ENCODE measurements at places on chromosomes 5 and 9. TPM values are rescaled to one million over a fixed set of nuclear protein-coding genes. Genes with fewer than 3 reads are reported as not detected.

NOL8 gene
- 9.7 TPM for total RNA-seq

TSSK1B gene
- total RNA-seq, result not detected

TAF1L gene
- not detected for total RNA-seq

COL15A1 gene
- total RNA-seq, result 0.23 TPM

PTAR1 gene
- total RNA-seq, result 23.1 TPM

NDOR1 gene
- total RNA-seq, result 10.1 TPM

WNT8A gene
- not detected for total RNA-seq

PCDHAC2 gene
- total RNA-seq, result 0.86 TPM

FAM151B gene
- total RNA-seq, result 1.2 TPM

DNA sequence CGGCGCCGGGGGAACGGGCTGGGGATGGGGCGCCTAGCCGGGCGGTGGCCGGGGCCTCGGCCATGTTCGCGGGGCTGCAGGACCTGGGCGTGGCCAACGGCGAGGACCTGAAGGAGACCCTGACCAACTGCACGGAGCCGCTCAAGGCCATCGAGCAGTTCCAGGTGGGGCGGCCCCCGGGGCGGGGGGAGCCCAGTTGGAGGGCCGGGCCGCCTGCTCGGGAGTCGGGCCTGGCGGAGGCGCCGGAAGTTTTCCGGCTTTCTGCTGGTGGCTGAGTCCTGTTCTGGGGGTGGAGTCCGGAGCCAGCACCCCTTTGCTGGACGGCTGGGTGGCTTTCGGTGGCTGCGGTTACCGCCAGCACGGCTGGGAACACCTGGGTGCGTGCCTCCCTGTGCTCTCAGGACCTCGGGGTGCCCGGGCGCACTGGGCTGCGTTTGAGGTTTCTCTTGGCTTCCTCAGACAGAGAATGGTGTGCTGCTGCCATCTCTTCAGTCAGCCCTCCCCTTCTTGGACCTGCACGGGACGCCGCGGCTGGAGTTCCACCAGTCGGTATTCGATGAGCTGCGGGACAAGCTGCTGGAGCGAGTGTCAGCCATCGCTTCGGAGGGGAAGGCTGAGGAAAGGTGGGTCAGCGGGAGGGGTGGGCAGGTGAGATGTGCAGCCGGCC is 454 bp downstream of the NELFB start:
- no peak for DNase-seq

DNA sequence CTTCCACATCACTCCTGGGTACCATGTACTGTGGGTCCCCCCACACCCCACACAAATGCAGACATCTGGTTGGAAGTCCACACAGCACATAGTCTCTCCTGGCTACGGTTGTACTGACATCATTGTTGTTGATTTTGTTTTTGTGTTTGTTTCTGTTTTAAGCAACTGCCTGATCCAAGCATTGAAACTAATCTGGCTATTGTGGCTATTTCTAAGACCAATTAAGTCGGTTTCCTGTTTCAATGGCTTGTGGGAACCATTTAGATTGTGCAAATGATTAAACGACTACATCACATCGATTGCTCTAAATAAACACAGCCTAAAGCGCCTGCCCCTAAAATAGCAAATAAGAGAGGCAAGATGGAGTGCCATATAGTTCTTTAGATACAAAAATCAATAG is 226.8 kb upstream of the IRX4 start:
- DNase-seq, result no peak

GRCh38 chr9:27124151-27124550 is 15.1 kb downstream of the TEK start:
- no peak for DNase-seq

DNA sequence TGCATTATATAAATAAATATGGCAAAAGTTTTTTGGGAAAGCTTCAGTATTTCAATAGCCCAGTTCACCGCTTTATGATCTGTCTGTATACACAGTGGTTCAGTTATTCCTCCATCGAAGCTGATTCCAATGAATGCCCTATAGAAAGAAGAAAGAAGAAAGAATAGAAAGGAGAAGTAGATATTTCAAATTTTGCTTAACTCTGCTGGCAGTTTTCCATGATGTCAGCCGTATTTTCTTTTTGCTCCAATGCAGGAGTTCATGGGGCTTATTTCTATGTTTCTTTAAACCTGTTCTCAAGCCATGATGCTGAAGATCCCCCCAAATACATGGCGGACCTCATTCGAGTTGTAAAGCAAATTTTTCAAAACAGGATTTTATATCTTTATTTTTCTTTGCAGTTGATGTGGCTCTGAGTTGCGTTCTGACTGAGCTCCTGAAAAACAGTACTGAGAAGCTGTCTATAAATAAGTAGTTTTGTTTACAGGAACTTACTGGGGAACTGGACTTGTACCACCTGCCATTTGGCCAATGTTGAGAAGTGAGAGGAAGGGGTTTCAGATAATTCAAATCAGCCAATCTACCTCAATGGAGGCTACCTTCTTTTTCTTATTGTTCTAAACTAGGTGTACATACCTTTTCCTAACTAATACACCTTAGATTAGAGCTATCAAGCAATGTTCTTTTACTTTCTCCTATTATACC is 418.5 kb upstream of the MEF2C start:
- no peak for DNase-seq

DNA sequence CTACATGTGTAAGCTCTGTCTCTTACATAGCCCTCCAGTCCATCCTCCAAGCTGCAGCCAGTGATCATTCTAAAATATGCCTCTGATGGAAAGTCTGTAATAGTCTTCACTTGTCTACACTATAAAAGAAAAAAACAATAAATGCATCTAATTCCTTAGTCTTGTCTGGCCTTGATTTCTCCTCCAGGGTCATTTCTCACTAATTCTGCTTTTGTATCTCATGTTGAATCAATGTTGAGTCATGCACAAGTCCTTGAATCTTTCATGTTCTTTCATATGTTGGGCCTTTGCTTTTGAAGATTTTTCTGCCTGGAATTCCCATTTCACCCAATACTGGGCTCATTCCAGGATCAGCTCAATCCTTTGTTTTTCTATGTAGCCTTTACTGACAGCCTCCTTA is 121.1 kb upstream of the TRIM32 start:
- DNase-seq, result no peak

GRCh38 chr9:125885405-125886034 is 138.3 kb downstream of the PBX3 start:
- DNase-seq, result no peak

DNA sequence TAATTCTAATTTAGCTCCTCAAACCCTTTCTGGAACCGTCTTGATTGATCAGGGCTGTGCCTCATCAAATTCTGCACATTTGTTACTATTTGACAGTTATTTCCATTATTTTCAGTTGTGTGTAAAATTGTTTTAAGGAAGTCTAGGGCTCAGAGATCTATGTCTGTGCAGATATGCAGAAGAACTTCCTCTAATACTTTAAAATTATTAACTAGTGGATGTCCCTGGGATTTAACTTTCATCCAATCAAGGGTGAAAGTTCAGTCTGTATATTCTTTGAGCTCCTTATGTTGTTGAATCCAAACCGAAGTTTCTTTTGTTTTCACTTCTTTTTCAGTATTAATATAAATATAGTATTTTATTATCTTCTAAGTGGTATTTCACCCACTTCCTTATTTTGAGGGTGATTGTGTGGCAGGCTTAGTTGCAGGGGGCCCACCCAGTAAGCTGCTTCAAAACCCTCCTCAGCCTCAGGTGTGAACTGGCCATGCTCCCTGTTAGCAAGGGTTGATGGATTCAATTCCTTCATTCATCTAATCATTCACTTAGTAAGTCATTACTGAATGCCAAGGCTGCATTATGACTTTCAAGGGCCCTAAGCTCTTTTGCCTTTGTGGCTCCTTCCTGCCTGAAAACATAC is 2.1 kb upstream of the CAMLG start:
- no peak for DNase-seq

DNA sequence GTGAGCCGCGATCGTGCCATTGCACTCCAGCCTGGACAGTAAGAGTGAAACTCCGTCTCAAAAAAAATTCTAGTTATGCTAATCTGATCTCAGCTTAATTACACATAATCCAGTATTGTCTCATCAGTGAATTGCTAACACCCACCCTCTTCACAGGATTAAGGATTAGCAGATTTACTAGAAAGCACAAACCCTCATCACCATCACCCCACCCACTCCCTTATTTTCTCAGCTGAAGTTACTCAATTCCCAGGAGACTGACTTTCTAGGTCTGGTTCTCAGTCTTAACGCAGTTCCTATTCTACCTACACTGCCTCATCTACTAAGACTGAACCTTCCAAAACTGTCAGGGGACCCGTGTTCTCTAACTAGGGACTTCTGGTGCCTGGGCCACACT is 9.0 kb downstream of the TOR1B start:
- DNase-seq, result no peak

DNA sequence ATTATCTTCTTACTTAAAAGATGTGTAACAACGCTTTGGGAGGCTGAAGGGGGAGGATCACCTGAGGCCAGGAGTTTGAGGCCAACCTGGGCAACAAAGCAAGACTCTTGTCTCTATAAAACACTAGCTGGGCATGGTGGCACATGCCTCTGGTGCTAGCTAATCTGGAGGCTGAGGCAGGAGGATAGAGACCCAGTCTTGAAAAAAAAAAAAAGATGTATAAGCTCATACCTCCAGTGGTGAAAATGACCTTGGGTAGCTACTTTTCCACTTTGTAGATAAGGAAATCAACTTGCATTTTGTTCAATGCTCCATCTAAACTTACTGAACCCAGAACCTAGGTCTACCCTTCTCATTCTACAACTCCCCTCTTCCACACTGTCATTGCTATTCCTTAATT is 16.6 kb downstream of the ARRDC3 start:
- DNase-seq, result no peak

GRCh38 chr9:75504721-75505120 is 385.8 kb upstream of the PCSK5 start:
- DNase-seq, result no peak

GRCh38 chr9:133730994-133731715 is 7.0 kb downstream of the SARDH start:
- DNase-seq, result peak; percentile 44

DNA sequence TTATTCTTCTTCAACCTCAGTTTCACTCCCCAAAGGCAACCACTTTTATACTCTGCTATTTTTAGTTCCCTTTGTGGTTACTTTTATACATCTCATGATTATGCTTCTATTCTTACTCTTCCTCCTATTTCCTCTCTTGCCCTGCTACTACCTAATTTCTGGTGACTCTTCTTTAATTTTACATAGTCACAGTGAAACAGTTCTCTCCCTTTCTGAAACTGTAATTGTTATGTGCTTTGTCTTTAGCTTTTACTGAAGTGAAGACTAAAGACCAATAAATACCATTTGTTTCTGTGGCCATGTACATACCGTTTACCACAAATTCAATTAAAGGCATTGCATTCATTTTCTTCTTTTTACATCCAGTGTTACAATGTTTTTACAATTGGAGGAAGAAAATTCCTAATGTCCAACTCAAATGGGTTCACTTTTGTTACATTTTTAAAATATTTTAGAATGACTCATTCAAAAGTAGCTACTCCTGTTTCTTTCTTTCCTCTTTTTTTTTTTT is 410.6 kb downstream of the PSAT1 start:
- DNase-seq, result no peak

DNA sequence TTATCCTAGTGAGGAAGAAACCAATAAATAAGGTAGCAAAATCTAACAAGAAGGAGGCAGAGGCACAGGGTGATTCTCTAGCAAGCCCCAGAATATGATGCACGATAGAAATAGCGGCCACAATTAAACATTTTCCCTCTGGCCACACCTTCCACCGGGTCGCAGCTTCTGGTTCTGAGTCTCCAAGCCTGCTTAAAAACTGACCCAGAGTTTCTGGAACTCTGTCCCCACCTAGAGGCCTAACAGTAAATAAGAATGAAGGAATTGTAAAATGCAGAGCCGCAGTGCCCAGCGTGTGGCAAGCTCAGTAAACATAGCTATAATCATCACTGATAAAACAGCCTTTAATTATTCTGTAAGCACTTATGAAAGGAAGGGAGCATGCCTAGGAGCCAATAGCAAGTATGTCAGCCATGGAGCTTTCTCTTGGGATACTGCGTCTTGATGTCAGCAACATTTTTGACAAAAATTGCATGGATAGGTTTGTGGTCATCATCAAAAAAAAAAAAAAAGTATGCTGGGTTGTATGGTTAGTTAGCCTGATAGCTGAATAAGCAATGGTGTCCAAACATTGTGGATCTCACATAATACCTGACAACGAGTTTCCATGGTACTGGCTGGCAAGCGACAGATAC is 465.5 kb downstream of the DNAH5 start:
- DNase-seq, result peak; percentile 47

GRCh38 chr5:101429241-101429640 is 526.2 kb upstream of the ST8SIA4 start:
- no peak for DNase-seq

- DNase-seq, result no peak
These were observed 244.7 kb upstream of the TNC start for GRCh38 chr9:115362640-115363039.
